Small intestine (tissue), 16 donors: ENCODE measurements at places on chromosomes 13 and 19.

DNA sequence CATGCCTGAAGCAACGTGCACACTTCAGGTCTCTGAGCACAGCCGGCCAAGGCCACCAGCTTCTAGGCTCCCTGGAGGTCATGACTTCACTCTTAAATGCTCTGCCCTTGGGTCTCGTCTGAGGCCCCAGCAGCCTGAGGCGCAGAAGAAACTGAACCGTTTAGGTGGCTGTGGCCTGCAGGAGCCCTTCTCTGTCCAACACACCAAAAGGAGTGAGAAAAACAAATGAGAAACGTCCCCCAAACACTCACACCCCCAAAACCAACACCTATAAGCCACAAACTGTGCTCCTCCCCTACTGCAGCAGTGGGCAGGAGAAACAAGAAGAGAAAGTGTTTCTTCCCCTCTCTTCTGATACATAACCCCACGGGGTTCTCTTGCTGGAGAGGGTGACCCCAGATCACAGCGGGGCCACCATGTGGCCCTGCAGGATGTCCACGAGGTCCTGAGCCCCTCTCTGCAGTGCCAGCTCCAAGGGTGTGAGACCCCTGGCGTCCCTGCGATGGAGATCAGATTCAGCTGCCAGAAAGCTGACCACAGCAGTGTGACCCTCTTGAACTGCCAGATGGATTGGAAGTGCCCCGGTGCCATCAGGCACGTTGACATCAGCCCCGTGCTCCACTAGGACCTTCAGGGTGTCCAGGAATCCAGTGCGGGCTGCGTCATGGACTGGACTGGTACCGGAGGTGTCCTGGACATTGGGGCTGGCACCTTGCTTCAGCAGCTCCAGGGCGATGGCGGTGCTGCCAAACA, 1.0 kb upstream of the KRI1 start:
- DNase-seq: no peak

DNA sequence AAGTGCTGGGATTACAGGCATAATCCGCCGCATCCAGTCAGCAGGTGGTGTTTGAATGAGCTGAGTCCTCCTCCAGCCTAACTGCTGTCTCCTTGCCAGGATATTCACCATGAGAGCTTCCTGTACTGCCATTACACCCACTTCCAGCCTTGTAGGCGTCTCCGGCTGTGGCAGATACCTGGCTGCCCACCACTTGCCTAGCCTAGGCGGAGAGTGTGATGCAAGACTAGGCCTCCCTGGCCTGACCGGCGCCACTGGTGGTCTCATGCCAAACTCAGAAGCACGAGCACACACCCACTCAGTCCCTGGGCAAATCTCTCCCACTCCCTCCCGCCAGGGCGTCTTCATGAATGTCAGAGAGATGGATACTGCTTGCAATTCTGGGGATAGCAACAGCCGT, 16.6 kb downstream of the IL12RB1 start:
- no peak for DNase-seq

GRCh38 chr19:13689085-13689484, 75.2 kb upstream of the MRI1 start:
- peak; percentile 31 for DNase-seq

- DNase-seq: no peak
Measured at GRCh38 chr19:47353307-47353712, 4.2 kb downstream of the DHX34 start.

- peak; percentile 7 for DNase-seq
Measured at GRCh38 chr13:43196086-43196621, 172.8 kb downstream of the DNAJC15 start.

DNA sequence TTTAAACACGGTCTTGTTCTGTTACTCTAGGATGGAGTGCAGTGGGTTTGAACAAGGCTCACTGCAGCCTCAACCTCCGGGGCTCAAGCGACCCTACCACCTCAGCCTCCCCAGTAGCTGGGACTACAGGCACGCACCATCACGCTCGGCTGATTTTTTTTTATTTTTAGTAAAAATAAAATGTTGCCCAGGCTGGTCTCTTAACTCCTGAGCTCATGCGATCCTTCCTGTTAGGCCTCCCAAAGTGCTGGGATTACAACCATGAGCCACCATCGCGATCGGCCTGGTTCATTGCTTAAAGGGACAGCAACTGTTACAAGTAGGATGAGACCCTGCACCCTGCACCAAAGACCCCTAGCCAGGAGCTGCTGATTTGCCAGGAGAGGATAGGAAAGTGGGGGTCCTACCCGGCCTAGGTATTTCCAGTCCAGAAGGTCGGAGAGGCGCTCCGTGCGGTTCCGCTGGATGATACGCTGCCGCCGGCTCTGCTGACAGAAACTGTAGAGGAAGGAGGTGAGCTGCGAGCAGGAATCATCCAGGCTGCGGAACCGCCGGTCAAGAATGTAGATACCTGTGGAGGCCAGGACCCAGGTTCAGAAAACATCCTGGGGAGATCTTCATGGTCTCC, 5.1 kb downstream of the FTL start:
- DNase-seq: no peak

DNA sequence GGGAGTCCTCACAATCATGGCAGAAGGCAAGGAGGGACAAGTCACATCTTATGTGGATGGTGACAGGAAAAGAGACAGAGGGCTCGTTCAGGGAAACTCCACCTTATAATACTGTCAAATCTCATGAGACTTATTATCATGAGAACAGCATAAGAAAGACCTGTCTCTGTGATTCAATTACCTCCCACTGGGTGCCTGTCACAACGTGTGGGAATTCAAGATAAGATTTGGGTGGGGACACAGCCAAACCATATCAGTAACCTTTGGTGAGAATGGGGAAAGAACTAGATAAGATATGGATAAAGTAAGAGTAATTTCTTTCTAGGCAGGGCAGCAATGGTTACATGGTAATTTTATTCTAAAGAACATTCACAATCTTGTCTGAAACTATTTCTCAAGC, 344.9 kb upstream of the KLF12 start:
- no peak for DNase-seq

DNA sequence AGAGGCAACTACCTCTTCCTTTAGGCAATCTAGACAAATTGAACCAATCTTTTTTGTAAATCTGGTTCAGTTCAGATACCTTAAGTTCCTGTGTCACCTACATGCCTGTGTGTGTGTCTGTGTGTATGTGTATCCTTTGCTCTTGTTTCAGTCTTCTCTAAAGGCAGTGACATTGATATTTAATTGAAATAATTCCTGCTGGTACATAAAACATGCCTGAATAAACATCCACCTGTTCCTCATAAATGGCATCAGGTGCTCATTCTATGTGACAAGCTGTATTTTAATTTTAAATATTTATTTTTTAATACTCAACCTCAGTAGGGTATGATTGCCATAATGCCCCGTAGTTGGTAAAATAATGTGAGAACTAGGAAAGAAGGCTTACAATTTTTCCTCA, 1606.4 kb upstream of the PRR20A start:
- DNase-seq: no peak

DNA sequence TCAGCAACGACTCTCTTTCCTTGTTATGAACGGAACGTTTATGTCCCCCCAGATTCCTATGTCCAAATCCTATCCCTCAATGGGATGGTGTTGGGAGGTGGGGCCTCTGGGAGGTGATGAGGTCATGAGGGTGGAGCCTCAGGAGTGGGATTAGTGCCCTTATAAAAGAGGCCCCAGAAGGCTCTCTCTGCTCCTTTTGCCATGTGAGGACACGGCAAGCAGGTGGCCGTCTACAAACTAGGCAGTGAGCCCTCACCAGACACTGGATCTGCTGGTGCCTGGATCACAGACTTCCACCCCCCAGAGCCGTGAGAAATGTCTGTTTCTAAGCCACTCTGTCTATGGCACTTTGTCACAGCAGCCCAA, 53.2 kb downstream of the EPS15L1 start:
- no peak for DNase-seq

- DNase-seq: no peak
Measured at GRCh38 chr13:100502446-100502845, 86.1 kb downstream of the GGACT start.

- DNase-seq: no peak
Measured at GRCh38 chr13:98297051-98297450, 120.0 kb upstream of the RNF113B start.

GRCh38 chr13:31945202-31945961, 86.2 kb upstream of the FRY start:
- DNase-seq: peak; percentile 55

DNA sequence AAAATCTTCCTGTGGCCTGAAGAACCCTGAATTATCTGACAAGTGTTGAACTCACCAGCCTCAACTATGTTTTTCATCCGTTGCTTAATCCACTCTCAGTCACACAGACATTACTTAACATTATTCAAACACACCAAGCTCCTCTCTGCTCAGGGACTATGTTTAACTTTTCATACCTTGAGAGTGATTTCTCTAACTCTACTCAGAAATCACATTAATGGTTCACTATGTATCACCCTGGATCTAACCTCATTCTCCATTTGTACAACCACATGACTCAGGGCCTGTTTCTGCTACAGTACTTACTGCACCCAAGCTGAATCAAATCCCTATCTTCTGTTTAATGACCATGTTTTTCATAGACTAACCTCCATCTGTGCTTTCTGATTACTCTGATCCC, 553.7 kb upstream of the PRR20A start:
- no peak for DNase-seq

GRCh38 chr13:49649244-49649962, 21.1 kb downstream of the ARL11 start:
- peak; percentile 12 for DNase-seq

DNA sequence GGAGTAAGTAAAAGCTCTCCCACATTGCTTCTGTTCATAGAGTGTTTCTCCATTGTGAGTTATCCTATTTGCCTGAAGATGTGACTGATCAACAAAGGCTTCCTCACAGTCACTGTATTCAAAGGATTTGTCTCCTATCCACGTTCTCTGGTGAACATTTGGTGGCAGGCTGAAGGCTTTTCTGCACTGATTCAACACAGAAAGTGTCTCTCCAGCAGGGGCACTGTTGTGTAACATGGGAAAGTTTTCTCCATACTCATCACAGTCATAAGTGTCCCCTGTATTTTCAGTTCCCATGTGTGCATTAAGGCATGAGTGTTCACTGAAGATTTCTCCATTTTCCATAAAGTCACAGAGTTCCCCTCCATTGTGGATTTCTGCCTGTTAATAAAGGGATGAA, 17.6 kb downstream of the ZNF121 start:
- no peak for DNase-seq

GRCh38 chr13:36431204-36432105, 840 bp upstream of the CCNA1 start:
- no peak for DNase-seq

DNA sequence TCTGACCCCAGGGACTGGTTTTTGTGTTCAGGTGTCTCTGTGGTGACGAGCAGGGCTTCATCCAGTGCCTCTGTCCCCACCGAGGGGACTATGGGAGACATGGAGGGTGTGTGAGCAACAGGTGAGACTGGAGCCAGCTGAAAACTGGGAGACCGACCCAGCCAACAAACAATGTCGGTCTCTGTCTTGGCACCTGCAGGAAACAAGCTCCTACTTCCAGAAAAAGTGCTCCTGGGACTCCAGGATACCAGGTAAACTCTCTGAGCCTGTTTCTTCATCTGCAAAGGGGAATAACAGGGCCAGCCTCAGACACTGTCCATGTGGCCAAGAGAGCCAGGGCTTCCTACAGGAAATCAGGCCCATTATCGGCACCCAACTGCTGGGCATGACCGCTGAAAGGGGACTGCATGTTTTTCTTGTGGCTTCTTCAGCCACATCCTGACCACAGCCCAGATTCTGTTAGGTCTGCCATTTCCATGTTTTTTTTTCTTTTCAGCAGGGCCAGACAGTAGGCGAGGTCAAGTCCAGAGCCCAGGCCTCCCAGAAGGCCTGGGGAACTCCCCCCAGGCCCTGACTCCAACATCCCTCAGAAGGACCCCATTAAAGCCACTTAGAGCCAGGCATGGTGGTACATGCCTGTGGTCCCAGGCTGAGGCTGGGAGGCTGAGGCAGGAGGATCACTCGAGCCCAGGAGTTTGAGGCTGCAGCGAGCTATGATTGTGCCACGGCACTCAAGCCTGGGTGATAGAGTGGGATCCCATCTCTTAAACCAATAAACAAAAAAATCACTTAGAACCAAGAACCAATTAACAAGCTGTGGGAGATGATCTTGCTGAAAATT, 836 bp upstream of the BST2 start:
- DNase-seq: no peak

GRCh38 chr13:36763126-36763722, 55.8 kb upstream of the RFXAP start:
- DNase-seq: no peak

DNA sequence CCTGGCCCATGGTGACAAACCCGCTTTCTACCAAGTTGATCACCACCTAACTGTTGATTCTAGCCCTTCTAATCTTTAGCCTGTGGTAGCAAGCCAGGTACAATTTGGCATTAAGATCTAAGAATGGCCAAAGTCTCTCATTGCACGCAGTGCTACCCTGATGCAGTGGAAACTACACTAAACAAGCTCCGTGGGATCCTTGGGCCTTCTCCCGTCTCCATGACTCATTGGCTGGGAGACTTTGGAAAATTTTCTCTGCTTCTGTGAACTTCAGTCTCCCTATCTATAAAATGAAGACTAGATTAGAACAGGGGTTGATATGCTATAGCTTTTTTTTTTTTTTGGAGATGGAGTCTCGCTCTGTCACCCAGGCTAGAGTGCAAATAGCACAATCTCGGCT, 223.0 kb downstream of the TSHZ3 start:
- DNase-seq: no peak

DNA sequence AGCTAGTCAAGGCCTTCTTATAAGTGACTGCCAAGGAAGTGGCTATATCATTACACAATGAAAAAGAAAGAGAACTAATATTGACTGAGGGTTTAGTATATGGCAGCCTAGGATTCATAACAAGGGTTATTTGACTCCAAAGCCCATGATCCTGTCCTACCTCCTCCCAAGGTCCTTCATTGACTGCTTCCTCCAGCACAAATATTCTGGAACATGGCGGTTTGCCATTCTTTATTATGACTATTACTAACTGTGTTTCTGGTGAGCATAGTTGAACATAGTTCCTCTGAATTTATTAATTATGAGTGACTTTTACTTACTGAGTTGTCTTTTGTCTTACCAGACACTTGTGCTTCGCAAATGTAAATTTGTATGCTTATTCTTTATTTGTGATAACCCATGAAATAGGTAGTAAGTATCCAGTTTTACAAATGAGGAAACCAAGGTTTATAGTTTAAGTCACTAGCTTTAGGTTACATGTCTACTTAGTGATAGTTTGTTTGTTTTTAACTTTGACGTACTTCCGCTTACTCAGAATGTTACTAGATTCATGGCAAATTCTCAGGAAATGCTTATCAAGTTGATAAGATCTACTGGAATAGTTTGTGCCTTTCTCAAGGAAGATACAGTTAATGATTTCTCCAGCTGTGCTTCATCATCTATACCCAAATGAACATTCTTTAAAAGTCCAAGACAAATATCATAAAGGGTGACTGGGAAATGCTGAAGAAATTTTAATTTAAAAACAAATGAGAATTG, 15.5 kb upstream of the DCLK1 start:
- DNase-seq: no peak

GRCh38 chr19:48613852-48614435, 932 bp downstream of the FAM83E start:
- DNase-seq: no peak

DNA sequence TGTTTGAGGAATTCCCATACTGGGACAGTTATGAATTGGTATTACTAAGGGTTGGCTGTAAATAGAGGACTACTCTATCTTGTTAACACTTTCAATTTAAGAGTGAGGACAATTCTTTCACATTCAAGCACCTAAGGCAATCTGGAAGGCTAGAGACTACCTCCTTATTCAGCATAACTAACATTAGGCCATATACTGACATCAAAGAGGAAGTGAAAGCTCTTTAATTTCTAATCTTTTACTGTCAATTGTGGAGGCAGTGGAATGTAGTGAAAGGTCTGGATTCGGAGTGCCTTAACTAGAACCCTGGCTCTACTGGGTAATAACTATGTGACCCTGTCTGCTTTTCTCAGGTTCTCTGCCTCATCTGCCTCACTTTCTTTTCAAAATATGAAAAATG, 134.0 kb downstream of the UFM1 start:
- no peak for DNase-seq
